ENCODE measurements at places on chromosomes 7 and 10.

DNA sequence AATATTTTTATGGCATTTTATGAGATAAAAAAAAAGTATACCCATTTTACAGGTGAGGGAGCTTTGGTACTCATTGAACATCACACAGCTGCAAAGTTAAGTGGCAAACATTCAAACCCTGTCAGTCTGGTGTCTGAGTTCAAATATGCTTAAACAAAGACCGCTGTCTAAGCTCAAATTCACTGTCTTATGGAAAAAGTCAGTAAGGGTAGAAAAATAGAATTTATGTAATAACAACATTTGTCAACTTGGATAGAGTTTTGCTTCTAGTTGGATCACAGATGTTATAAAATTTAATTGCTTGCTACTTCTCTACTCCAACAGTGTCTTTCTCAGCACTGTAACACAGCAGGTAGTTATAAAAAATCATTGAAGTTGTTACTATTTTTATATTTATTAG is 161.7 kb upstream of the CSTF2T start:
- DNase-seq = no peak

GRCh38 chr10:52933748-52934147 is 161.2 kb upstream of the MBL2 start:
- DNase-seq = no peak

DNA sequence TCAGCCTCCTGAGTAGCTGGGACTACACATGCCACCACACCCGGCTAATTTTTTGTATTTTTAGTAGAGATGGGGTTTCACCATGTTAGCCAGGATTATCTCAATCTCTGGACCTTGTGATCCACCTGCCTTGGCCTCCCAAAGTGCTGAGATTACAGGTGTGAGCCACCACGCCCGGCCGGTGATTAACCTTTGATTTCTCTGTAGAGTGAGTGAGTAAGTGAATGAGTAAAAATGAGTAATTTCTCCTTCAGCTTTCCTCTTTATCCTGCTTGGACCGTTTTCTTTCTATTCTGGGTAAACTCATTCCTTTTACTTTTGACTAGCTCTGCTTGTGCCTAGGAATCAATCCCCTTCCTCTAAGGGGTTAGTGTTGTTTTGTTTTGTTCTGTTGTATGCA is 36.8 kb downstream of the ST7 start:
- DNase-seq = no peak

- DNase-seq = no peak
These were observed 78.1 kb upstream of the GLI3 start for GRCh38 chr7:42315103-42315502.

- no peak for DNase-seq
These were observed 2.7 kb upstream of the TPST1 start for GRCh38 chr7:66202441-66202840.

DNA sequence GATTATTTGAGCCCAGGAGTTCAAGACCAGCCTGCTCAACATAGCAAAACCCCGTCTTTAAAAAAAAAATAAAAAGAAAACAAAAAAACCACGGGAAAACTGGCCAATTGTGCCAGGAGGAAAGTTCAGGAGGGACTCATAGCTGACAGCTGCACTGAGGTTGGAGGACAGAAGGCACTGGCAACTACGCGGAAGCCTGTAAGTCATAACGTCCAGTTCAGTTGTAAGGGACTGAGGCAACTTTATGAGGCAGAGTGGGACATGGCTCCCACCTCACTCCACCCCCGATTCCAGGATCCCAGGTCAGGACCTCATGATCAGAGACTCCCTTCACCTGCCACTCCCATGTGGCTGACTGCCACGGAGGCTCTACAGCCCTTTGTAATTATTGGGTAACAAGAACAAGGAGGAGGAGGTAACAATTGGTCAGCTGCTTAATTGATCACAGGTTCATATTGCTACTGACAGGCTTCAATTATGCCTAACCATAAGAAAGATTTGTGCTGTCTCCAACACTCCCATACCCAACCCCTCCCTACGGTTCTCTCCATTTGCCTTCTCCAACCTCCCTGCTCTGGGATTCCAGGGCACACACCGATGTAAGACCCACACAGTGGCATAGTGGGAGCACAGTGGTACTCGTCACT is 1.9 kb upstream of the CCL24 start:
- DNase-seq = no peak

- DNase-seq = no peak
These were observed 116.8 kb downstream of the ARID5B start for GRCh38 chr10:62018131-62018911.

GRCh38 chr7:9148687-9149086 is 715.3 kb downstream of the NXPH1 start:
- DNase-seq = no peak

GRCh38 chr7:116521046-116521664 is 3.7 kb upstream of the CAV1 start:
- peak; percentile 22 for DNase-seq

DNA sequence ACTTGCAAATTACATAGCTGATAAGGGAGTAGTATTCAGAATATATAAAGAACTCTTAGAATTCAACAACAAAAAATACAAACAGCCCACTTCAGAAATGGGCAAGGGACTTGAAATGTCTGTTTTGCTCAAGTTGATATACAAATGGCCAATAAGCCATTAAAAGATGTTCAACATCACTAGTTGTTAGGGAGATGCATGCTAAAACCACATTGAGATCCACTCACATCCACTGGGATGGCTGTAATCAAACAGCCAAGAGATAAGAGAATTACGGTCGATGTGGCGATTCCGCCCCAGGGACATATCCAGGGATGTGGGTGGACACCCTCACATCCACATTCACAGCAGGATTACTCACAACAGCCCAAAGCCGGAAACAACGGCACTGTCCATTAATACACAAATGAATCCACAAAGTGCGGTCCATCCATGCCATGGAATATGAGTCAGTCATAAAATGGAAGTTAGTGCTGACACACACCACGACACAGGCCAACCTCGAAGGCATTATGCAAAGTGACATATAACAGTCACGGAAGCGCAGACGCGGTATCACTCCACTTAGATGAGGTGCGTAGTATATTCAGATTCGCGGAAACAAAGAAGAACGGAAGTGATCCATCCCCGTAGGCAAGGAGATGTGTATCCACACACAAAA is 227.8 kb downstream of the DNAJB6 start:
- no peak for DNase-seq

- DNase-seq = no peak
These were observed 16.5 kb downstream of the ANLN start for GRCh38 chr7:36406156-36406555.

- no peak for DNase-seq
These were observed 246.0 kb upstream of the NFE2L3 start for GRCh38 chr7:25906003-25906402.

- no peak for DNase-seq
These were observed 139.2 kb downstream of the RAMP3 start for GRCh38 chr7:45296748-45297147.

DNA sequence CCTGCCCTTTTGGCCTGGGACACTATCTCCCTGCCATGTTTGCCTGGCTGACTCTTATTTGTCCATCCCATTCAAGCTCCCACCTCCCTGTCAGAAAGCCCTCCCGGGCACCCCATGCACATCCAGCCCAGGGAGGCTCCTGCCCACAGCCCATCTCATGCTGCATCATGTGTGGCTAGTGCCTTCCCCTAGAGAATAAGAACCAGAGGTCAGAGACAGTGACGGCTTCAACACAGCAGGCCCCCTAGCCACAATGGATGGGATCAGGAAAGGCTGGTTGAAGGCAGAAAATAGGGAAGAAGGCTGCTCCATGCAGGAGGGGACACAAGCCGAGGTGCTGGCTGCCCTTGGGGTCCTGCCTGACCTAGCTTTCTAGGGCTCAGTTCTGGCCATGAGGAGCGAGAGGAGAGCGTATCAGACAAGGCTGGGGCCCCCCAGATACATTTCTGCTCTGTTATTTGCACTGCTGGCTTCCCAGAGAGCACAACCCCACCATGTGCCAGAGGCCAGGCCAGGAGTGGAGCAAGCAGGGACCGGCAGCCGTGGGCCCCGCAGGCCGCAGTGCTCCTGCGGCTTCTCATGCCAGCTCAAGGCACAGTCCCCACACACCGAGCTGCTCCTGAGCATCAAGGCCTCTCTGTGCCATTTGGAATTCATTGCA is 161.1 kb upstream of the ZMIZ1 start:
- DNase-seq = no peak

- DNase-seq = peak; percentile 28
These were observed 29.6 kb downstream of the PCBD1 start for GRCh38 chr10:70858759-70859158.

GRCh38 chr7:81534446-81534845 is 235.4 kb downstream of the HGF start:
- no peak for DNase-seq

GRCh38 chr7:128007303-128007680 is 23.9 kb downstream of the LRRC4 start:
- no peak for DNase-seq

DNA sequence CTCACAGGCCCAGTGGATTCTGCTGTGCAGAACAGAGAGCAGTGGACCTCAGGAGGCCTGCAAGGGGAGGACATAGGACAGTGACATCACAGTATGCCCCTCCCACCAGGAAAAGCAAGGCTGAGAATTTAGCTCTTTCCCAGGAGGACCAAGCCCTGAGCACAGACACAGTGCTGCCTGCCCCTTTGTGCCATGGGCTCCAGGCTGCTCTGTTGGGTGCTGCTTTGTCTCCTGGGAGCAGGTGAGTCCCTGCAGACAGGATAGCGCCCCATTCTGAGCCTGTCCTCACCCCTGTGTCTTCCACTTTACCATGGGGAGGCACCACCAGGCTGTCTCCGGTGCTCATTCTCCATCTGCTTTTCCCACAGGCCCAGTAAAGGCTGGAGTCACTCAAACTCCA is 63.0 kb upstream of the PRSS58 start:
- no peak for DNase-seq

DNA sequence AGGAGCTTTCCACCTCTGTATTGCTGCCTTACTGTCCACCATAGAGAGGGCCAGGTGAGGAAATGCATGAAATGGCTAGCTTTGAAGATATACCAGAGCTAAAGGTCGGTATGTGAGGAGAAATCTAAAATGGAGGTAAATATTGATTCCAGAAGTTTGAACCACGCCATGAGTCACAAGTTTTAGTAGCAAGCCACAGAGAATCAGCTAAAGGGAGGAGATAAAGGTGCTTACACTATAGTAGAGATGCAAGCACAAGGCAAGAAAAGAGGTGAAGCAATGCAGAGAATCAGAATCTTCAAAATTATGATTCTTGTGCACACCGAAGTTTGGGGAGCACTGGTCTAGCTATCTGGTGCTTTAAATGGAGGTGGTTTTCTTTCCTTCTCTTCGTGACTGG is 3.0 kb upstream of the GSAP start:
- no peak for DNase-seq

DNA sequence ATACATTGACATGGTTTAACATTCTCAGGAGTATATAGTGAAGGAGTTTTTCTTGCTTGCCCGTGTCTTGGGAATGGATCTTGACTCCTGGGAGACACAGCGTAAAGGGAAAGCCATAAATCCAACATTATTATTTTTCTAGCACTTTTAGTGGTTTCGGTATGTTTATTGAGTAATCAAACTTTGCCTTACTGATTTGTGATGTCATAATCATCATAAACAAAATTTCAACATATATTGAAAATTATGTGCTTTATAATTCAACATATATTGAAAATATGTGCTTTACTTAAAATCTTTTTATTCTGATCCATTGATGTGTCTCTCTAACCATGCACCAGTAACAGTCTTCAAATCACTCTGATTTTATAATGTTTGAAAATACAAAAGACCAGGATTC is 20.2 kb upstream of the OR2A5 start:
- DNase-seq = no peak

- DNase-seq = peak; percentile 48
These were observed 477 bp upstream of the NMT2 start for GRCh38 chr10:15168786-15169554.

- no peak for DNase-seq
These were observed 289.0 kb downstream of the TNS3 start for GRCh38 chr7:47292832-47293309.

- no peak for DNase-seq
These were observed 20.3 kb upstream of the ETV1 start for GRCh38 chr7:14009453-14010418.

DNA sequence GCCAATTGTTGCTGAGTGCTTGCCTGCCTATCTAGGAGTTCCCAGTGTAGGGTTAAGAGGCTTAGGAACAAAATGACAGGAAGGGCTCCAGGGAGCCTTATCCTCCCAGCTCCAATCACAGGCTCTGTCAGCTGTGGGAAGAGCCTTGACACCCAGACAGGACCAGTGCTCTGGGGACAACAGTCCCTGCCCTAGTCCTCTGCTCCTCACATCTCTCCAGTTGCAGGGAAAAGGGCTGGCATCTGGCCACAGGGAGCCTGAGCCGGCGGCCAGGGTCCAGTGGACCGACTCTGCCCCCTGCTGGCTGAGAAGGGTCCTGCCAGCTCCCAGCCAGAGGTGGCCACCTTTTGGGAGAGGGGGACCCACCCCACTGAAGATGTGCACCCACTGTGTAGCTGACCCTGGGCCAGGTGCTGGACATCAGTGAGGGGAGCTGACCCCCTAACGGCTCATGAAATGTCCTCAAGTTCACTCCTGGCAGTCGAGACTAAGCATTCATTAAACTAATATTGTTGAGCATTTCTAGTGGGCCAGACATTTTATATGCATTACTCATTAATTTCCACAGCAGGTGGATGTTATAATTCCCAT is 17.6 kb downstream of the DNAJB12 start:
- DNase-seq = peak; percentile 15

- DNase-seq = no peak
These were observed 265.4 kb upstream of the DGKB start for GRCh38 chr7:15167912-15168311.

- no peak for DNase-seq
These were observed 129.6 kb downstream of the ATP6V0E2 start for GRCh38 chr7:150003304-150003810.

- DNase-seq = no peak
These were observed 81.4 kb upstream of the MGMT start for GRCh38 chr10:129385600-129385999.

DNA sequence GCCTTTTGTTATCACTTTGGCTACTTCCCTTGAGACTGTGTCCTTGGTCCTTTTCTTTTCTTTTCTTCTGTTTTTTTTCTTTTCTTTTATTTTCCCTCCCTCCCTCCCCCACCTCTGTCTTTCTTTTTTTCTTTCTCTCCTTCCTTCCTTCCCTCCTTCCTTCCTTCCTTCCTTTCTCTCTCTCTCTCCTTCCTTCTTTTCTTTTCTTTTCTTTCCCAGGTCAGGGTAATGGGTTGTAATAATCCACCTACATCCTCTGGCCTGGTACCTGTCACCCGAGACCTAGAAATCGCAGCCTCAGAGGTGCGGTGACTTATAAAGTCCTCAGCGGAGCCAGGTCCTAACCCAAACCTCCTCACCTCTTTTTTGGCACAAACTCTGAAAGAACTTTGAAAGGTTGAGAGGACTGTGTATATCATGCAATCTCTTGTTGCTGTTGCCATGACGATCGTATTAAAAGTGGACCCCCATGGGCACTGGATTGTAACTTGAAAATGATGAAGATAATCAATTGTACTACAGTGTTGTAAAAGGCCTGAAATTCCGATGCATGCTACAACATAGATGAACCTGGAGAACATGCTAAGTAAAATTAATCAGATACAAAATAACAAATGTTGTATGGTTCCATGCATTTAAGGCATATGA is 140.7 kb upstream of the AGK start:
- DNase-seq = peak; percentile 23

Measured in DMS79 treated with DMSO at 0.1 percent for 48 hours (cell line).